Thoracic aorta (tissue), 2 donors: ENCODE measurements at places on chromosomes 2 and 18. TPM values are rescaled to one million over a fixed set of nuclear protein-coding genes. Genes with fewer than 3 reads are reported as not detected.

- no peak for DNase-seq
Measured at GRCh38 chr18:36284671-36285295, 12.7 kb upstream of the FHOD3 start.

DNA sequence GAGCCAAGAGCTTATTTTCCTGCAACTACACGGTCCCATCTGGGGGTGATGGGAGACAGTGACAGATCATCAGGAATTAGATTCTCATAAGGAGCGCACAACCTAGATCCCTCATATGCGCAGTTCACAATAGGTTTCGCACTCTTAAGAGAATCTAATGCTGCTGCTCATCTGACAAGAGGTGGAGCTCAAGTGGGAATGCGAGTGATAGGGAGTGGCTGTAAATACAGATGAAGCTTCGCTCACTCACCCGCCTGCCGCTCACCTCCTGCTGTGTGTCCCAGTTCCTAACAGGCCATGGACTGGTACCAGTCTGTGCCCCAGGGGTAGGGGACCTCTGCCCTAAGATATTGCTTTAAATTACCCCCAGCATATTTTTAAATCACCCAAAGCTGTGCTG is 10.8 kb downstream of the LRRFIP1 start:
- DNase-seq, result no peak

DNA sequence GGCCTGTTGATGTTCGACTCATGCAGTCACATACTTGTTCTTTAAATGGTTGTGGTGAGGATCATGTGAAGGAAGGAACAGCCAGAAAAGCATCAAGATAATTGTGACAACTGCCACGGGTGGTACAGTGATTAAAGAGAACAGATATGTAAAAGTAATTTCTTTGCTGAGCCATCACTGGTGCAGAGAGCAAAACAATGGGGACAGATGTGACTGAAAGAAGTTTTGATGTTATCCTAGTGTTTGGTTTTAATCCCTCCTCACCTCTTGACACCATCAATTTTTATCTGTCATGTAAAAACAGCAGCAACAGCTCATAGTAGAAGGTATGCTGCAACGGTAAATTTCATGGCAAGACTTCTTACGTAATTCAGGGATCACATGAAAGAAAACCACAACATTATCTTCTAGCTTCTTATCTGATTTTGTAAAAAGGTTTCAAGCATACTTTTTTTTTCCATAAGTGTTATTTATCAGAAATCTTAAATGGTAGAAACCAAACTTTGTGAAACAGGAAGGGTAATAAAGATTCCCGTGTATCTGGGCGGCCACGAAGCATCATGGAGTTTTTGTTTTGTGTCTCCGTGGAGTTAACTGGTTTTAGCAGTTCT is 65.2 kb downstream of the PLCL1 start:
- no peak for DNase-seq

- no peak for DNase-seq
Measured at GRCh38 chr18:3852321-3852720, 402.3 kb downstream of the TGIF1 start.

DNA sequence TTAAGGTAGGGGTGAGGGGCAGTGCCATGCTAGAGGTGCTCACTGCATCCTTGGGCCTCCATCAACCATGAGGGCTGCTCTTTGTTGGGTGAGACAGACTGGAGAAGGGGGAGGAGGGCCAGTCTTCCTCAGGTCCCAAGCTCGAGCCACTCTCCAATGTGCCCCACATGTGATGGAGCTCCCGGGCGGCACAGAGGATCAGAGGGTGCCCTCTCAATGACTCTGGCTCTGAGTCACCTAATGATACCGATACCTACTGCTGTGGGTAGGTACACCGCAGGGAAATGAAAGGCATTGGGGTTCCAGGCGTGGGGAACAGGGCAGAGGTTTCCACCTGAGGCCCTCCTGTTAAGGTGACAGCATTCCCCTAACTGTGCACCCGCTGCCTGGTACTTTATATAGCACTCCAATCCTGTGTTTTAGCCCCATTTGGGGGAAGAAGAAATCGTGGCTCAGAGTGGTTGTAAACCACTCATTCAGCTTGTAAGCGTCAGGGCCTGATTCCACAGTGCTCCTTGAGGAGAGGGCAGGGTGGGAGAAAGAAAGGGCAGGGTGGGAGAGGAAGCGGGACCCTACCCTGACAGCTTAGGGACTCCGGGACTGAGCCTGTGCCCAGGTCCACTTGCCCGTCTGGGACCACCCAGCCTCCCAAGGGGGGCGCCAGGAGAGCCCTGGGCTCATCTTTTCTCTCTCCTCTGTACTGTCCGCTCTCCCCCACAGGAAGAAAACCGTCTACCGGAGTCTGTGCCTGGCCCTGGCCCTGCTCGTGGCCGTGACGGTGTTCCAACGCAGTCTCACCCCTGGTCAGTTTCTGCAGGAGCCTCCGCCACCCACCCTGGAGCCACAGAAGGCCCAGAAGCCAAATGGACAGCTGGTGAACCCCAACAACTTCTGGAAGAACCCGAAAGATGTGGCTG is 1.8 kb downstream of the B3GNT7 start:
- no peak for DNase-seq

GRCh38 chr2:196515051-196515450 is 124.5 kb upstream of the CCDC150 start:
- no peak for DNase-seq

GRCh38 chr18:24949908-24950307 is 402.1 kb downstream of the ZNF521 start:
- no peak for DNase-seq

GRCh38 chr2:230434677-230435324 is 18.8 kb downstream of the SP100 start:
- DNase-seq, result no peak

DNA sequence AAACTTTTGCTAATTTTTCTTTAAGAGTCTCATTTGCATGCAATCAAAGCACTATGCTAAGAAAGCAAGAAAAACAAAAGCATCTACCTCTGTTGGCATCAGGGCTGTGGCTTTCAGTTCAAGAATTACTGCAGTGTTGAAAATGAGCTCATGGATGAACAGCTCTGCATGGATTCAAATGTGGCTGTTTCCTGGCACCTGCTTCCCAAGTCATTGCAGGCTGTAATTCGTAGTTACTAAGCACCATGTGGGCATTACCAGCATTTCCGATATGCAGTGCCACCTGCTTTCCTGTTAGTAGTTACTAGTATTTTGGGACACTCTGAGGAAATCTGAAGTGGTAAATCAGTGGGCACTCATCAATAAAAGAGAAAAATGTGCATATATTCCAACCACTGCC is 37.8 kb upstream of the FAM110C start:
- DNase-seq, result no peak

Gene EN1
- total RNA-seq, result not detected
